Central memory CD4-positive, alpha-beta T cell (primary cell): ENCODE measurements at places on chromosomes 3 and 15.

DNA sequence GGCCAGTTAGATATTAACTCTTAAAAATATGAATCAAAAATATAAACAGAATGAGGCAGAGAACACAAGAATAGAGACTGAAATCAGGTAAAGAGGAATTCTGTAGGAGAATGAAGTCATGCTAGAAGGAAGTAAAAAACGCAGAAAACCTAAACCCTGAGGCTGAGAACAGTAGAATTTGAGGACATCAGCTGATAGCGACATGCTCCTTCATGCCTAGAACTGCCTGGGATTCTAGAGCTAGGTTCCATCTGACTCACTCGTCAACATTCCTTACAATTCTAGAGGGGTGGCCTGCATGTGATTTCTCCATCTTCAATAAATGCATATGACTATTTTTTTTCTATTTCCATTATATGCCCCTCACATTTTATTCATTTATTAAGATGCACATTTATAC, 343.0 kb downstream of the ROBO1 start:
- DNase-seq = no peak

- DNase-seq = no peak
These were observed 13.5 kb upstream of the KCNMB3 start for GRCh38 chr3:179264449-179264848.

GRCh38 chr3:161343986-161344385, 27.3 kb downstream of the SPTSSB start:
- DNase-seq = no peak

DNA sequence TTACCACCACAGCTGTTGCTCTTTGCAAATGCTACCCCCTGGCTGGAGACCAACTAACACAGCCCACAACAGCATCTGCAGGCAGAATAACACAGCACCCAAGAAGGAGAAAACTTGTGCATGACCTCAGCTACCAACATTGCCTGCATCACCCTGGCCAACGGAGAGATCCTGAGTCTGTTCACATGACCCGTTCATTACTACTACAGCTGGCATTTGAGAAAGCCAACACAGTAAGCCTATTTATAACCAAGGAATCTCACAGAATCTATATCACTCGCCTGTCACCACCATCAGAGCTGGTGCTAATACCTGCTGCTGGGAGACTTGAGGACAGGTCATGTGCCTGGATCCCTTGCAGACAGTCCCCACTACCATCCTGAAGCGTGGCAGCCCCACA, 215.2 kb downstream of the POLQ start:
- DNase-seq = no peak

DNA sequence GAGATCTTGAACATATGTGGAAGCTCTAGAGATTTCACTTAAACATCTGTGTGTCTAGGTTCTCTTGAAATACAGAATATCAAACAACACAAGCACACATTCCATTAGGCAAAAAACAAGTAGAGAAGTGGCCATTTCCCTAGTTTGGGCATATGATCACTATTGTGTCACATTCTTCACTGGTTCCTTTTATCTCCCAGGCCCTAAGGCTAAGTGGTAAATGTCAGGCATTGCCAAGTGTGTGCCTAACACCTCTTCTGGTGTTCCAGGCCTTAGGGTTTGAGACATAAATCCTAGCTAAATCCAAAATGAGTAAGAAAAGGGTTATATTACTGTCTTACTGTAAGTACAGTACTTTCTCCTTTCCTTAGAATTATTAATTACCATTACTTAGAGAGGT, 880.1 kb downstream of the PDCD6IP start:
- no peak for DNase-seq

DNA sequence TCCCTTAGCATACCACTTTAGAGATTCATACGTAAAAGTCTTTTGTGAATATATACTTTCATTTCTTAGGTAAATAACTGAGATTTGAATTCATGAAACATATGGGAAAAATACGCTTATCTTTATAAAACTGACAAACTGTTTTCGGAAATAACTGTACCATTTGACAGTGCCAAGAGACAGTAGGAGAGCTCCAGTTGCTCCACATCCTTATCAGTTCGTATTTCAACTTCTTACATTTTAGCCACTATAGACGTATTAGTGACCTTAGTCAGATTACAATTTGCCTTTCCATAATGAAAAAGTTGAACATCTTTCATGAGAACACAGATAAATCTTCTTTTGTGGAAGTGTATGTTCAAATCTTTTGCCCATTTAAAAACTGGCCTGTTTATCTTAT, 133.5 kb downstream of the NR2E3 start:
- DNase-seq = no peak

- no peak for DNase-seq
These were observed 205.5 kb upstream of the TGFBR2 start for GRCh38 chr3:30400926-30401325.

DNA sequence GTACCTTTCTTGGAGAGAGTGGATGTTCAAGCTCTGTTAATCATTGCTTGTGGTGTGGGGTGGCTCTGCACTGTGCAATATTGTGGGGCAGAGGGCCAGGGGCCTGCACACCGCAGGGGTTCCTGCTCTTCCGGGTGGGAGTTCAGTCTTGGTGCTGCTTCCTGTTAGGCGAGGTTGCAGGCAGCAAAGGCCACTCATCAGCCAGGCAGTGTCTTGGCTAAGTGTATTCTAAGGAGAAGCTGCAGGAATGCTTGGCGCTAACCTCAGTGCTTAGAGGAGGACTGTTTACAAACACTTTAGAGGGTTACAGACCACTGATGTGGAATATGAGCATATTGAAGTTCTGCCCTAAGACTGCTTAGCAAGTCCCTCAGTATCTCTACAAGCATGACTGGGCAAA, 81.7 kb downstream of the CEP63 start:
- DNase-seq = no peak

- DNase-seq = no peak
These were observed 32.8 kb downstream of the FBLN2 start for GRCh38 chr3:13581485-13582365.

DNA sequence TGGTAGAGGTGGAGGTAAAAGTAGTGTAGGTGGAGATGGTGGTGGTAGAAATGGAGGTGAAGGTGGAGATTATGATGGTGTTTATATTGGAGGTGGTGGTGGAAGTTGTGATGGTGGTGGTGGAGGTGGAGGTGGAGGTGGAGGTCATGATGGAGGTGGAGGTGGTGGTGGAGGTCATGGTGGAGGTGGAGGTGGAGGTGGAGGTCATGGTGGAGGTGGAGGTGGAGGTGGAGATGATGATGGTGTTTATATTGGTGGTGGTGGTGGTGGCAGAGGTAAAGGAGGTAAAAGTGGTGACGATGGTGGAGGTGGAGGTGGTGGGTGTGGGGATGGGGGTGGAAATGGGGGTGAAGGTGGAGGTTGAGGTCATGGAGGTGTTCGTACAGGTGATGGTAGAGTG, 107.8 kb downstream of the ASB7 start:
- DNase-seq = no peak

GRCh38 chr3:170497207-170498095, 78.8 kb downstream of the CLDN11 start:
- no peak for DNase-seq

GRCh38 chr3:150762662-150763121, 277 bp downstream of the SIAH2 start:
- no peak for DNase-seq

- no peak for DNase-seq
These were observed 878 bp upstream of the TLR9 start for GRCh38 chr3:52226229-52226817.

DNA sequence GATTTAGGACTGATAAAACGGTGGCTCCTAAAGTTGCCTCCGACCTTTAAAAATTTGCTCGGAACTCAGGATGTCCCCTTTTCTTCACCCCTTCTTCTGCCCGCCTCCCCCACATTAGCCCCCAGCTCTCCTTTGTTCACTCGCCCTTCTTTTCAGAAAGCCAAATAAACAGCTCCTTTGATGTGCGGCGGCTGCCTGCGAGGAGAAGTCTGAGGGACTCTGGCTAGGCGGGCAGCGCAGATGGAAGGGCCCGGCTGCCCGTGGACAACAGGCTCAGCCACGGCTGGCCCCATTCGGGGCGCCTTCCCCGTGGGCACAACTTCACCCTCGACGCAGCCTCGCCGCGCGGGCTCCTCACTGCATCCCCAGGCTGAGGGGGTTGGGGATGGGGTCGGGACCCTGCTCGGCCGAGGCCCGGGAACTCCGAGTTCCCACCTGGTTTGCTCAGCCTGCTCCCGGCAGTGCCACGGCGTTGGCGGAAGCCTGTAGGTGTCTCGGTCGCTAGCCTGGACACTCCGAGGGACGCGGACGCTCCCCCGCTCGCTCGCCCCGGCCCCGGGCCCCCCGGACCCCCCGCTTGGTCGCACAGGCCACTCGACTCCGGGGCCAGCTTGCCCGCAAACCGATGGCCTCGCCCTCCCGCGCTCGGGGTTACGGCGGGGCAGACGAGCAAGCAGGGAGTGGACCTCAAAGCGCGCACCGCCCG, 897 bp upstream of the TLE3 start:
- DNase-seq = peak; percentile 36

DNA sequence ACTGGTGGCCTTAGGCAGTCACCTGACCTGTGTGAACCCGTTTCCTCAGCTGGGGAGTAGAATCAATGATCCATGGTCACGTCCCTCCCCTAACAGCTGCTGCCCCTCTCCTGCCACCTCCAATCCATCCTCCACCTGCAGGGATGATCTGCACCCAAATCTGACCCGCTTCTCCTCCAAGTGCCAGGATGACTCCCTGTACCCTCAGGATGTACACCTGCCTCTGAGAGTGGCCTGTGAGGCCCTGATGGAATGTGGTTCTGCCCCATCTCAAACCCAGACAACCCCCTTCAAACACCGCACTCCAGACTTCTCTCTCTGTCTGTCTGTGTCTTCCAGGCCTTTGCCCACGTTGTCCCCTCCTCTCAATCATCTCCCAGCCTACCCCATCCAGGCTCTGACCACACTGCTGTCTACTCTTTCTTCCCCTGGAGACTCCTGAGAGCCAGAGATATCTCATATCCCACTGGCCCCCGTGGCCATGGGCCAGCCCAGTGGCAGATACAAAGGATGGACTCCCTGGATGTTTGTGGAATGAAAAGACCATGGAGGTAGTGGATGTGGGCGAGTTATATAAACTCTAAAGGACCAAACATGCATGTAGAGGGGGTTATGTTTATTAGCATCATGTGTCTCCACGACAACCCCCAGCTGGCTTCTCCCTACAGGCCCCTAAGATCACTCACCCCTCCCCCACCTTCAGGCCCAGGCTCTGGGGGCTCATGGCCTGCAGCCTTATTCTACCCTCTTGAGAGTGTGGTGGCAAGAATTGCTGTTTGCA, 84.9 kb downstream of the SMAD6 start:
- no peak for DNase-seq

DNA sequence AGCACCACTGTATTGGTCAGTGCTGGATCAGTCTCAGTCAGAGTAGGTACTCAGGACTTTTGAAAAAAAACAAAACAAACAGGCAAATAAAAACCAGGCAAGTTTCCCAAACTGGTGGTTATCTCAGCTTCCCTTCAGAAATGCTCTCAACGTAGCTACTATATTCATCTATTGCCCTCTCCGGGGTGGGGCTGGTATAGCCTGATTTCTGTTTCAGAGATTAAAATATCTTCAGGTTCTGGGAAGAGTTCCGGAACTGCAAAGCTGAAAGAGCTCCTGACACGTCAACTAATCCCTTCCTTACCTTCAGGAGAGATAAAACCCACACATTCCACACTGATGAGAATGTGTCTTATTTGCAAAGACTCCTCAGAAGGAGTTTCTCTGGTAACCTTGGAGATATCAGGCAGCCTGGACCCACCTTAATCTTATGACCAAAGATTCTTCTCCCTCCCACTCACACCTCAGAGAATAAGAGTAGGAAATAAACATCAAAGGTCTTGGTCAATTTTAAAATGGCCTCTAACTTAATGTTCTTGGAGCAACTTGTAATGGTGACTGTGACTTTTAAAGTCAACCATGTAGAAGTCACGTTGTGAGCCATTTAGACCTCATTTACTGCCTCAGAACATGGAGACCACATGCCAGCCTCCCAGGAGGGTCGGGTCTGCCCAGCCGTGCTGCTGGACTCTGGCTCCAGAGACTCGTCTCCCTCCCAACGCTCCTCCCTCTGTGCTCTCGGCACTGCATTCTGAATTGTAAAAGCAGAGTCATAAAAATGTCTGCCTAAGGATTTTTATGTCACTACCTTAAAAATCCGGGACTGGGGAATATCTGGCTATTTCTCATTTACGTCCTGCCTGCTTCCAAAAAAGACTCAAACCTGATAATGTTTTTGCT, 53.8 kb downstream of the CDCP1 start:
- no peak for DNase-seq

DNA sequence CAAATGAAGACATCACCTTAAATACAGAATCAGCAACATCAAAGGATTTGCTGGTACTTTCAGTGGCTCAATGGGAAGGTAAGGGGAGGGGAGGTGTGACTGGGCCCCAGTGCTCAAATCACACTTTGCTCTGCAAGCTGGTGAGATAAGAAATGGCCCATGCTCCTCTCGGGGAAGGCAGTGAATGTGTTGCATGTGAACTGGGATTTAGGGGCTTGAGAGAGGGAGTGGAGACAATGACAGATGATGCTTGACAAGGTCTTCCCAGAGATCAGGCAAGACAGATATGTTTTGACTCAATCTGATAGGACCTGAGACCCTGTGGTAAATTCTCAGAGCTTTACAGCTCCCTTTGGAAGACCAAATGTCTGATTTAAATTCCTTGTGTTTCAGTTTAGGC, 233.0 kb upstream of the PROK2 start:
- DNase-seq = no peak

DNA sequence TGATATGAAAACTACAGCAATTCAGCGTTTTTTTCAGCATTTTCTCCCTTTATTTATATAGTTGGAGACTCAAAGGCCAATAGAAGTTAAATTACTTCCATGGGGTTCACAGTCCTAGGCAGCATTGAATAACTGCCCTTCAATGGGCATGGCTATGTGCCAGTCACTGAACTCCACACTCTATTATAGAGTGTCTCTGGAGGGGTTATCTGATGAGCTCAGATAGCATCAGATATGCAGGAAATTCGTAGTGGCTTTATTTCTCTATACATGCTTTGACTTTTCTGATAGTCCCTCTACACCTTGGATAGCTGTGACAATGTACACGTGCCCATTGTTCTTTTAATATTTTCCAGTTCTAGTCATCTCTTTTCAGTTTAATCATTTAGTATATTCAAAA, 396.9 kb upstream of the CBLB start:
- DNase-seq = no peak

DNA sequence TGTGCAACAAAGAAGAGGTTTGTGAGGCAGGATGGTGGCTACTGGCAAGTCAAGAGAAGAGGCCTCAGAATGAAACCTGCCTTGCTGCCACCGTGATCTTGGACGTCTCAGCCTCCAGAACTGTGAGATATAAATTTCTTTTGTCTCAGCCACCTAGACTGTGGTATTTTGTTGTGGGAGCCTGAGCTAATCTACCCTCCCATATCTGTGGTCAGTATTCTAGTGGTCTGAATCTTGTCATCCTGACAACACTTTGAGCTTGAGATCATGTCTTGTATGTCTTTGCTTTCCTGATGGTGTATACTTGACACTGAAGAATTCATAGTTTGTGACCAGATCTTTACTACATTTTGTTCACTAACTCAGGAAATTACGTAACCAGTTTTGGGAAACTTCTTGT, 240.6 kb upstream of the GOLIM4 start:
- no peak for DNase-seq
